AG20443 (cell line): ENCODE measurements at places on chromosomes 16 and 17.

- peak; percentile 57 for DNase-seq
These were observed 14.5 kb downstream of the RPRML start for GRCh38 chr17:46964315-46965265.

DNA sequence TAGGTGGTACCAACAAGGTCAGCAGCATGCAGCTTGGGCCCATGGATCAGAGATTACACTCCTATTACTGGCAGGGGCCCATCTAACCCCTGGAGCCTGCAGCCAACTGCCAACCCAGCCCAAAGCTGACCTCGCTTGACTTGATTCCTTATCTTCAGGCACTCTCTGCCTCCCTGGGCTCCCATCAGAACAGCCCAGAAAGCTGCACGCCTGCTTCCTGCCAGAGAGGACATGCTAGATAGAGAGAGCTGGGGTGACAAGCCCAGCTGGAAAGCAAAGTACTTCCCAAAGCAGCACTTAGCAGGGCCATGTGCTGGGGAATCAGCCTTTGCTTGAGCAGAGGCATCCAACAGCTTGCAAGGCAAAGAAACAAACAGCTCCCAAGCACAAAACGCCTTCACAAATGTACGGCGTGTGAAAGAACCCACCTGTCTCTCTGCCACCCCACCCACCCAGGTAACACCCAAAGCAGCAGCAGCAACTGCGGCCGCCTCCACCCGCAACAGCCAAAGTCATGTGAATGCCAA lies 74.2 kb upstream of the NLK start:
- no peak for DNase-seq

DNA sequence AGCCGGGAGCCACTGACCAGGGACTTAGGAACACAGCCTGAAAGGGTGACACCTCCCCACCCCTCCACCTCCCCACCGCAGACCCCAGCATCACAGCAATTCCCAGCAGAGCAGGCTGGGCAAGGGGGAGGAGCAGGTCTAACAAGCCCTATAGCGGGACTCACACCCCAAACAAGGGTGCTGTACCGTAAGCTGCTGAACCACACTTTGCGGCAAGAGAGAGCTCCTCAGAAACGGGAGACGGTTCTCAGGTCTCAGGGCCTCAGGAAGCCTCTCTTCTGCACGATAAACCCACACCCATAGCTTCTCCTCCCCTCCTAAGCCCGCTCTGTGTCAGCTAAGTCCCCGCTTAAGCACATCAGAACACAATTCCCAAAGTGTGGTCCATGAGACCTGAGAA lies 11.7 kb upstream of the COTL1 start:
- DNase-seq, result no peak

DNA sequence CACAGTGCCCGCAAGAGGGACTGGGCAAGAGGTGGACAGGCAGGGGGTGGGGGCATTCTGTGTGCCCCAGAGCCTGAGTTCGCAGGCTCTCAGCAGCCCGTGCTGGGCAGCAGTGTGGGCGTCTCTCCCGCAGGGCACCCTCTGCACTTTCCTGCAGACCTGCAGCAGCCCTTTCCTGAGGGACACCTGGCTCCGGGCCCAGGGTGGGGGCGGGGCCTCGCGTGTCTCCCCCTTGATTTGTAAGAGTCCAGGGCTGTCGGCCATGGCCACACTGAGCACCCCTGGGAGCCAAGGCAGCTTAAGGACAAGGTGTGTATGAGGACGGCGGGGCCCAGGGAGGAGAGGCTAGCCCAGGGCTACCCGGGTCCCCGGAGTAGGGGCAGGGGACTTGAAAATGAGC lies 33.4 kb upstream of the SLC38A10 start:
- no peak for DNase-seq

DNA sequence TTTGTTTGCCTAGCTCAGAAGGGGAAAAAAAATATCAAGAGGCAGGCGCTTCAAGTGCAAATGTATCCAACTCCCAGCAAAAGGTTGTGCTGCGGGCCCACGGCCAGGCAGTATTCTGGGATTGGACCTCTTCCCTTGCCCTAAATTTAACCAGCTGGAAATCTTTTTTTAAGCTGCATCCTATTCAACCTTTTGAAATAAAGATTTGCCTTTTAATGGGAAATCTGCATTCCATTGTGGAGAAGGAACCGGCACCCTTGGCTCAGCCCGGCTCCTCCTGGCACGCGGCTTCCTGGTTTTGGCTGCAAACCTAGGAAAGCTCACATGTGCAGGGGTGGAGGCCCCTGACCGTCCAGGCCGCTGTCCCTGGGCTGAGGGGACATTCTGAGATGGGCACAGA lies 38.8 kb upstream of the ENPP7 start:
- peak; percentile 56 for DNase-seq

DNA sequence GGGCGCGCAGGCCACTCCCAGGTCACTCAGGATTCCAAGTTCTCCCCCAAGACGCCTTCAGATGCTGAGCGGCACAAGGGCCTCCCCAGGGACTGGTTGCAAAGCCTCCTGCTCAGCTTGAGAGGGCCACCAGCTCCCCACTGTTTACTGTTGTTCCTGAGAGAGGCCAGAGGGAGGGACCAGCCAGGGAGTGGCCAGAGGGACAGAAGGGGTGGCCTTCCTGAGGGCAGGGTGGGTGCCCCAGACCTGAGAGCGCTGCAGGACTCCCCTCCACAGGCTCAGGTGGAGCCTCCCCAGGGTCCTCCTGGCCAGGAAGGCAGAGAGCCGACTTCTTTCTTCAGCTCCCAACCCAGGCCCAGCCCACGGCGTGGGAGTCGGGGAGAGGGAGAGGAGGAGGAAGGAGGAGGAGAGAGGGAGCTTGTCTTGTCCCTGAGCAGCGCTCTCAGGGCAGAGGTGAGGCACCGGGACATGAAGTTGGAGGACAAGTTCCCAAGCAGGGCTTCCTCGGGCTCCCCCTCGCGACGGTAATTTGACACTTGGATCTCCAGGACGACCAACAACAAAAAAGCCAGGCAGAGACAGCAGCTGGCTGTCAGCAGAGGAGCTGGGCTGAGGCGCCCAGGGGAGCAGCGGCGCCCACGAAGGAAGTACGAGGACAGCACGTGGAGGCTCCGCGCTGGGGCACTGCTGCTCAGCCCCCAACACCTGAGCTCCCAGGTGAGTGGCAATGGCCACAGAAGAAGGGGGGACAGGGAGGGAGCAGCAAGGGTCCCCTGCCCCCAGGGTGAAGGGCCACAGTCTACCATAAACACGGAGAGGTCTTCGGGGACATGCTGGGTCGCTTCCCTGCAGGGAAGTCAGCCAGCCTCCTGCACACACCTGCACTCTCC lies 497 bp downstream of the SMIM5 start:
- peak; percentile 96 for DNase-seq

GRCh38 chr16:75702242-75702641 lies 981 bp upstream of the DUXB start:
- DNase-seq, result no peak

DNA sequence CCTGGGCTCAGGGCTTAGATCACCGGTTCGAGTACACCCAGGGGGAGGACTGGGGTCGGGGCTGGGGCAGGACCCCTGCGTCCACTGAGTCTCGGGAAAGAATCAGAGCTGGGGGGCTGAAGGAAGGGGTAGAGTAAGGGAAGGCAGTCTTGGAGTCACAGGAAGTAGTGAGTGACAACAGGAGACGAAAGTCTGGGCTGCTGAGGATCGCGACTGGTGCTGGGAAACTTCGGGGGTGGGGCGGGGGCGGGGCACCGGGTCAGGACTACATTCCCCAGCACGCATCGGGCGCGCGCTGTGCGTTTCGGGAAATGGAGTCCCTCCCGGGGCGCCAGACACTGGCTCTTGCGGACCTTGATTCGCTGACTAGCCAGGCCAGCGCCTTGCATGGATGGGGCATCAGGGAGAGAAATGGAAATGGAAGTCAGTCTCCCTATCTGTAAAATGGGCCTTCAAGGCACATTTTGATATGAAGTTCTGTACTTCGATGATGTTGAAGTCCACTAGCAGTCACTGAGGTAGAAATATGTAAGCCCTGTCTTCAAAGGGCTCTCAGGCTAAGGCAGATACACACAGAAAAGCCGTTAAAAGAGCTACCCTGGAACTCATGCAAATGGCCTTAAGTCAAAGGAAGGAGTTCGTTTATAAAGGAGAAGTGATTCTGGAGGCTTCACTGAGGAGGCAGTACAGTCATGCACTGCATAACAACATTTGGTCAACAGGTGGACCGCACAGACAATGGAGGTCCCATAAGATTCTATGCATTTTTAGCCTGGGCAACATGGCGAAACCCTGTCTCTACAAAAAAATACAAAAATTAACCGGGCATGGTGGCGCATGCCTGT lies 697 bp downstream of the CTF1 start:
- DNase-seq, result peak; percentile 93

GRCh38 chr17:45645330-45645729 lies 138.8 kb upstream of the CRHR1 start:
- no peak for DNase-seq

DNA sequence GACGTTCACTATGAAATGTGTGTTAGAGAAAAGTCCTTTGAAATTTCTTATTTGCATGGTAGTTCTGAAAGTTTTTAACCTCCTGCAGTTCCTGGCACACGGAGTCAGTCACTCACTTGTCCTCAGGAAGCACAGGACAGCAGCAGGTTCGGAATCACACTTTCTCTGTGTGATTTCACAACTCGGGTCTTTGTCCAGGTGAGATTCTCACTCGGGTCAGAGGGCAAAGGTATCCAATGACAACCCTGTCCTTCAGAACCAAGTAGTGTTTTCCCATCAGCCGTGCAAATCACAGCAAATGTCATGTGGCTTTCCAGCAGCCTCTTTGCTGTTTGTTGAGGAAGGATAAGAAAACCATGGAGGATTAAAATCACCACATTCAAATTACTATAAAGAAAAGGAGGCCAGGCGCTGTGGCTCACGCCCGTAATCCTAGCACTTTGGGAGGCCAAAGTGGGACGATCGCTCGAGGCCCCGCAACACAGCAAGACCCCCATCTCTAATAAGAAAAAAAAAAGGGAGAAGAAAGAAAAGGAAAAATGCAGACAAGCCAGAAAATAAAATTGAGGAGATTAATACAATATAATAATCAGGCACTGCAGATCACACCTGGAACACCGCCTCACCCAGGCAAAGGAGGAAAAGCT lies 22.0 kb downstream of the ADCY9 start:
- no peak for DNase-seq

- no peak for DNase-seq
These were observed 720 bp upstream of the ZPBP2 start for GRCh38 chr17:39867084-39867879.

DNA sequence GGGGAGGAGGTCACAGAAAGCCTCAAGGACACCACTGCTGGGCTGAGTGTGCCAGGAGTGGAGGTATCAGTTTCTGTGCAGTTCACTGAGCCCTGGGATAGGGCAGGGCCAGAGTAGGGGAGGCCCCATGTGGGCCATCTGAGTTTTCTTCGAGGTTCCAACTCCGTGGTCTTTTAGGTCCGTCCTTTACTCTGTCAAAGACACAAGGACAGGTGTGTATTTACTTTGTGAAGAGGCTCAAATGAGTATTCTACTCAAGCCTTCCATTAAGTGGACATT lies 59.5 kb downstream of the USP22 start:
- no peak for DNase-seq

DNA sequence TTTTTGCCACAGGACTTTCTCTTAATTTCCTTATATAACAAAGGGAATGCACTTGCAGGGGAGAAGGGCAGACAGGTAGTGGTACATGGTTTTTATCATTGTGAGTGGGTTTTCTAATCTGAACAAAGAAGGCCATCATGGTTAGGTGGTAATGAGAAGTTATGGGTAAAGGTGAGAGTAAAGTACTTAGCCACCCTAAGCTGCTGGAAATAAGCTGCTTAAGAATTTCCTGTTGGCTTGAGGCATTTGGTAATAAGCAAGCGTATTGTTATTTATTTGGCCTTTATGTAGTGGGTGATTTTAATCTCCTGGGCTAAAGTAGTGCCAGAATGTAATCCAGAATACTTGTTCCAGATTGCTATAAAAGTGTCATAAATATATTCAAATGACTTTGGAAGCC lies 27.1 kb downstream of the TAC4 start:
- DNase-seq, result no peak

DNA sequence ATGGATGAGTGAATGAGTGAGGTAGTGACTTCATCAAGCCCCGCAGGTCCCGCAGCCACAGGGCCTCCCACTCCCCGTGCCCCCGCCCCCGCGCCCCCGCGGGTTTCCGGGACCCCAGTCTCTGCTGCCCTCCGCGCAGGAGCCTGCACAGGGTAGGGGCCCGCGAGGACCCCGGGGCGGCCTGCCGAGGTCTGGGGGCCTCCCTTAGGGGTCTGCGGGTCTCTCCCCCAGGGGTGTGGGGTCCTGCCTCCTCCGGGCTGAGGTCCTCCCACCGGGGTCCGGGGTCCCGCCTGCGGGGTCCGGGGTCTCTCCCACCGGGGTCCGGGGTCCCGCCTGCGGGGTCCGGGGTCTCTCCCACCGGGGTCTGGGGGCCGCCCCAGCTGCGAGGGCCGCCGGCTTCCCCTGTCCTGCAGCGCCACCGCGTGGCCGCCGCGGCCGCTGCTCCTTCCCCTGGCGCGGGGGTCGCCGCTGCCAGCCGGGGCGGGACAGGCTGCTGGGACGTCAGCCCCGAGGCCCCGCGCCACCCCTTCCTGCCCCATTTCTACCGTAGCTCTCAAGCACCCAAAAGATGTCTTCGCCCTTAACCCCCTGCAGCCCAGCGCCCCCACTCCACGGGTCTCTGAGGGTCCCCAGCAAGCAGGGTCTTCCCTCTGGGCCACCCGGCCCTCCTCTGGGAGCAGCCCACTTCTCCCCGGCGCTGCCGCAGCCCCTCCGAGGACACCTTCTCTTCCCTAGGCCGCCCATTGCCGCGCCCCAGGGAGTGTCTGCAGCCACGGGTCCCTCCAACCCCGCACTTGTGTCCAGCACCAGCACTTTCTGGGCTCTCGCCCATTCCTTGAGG lies 10.4 kb upstream of the CHMP6 start:
- DNase-seq, result peak; percentile 75

DNA sequence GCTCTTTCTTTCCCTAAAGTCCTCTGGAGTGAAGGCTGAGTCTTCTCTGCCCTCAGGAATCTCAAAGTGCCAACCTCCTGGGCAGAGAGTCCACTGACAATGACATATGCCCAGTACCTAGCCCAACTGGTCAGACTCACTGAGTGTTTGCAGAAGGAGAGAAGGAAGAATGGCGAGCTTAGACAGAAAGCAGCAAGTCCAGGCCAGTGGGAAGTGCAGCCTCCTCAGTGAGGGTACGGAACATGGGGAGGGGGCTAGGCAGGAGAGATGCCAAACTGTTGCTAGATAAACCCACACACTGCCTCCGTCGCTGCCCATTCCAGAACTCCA lies 678 bp downstream of the EXOC7 start:
- DNase-seq, result no peak

- DNase-seq, result no peak
These were observed 240.7 kb downstream of the ZFHX3 start for GRCh38 chr16:72807245-72807644.
